ENCODE measurements at places on chromosomes 4 and X.

GRCh38 chr4:751676-752075 is 46.0 kb downstream of the PCGF3 start:
- no peak for DNase-seq

- DNase-seq: no peak
Measured at GRCh38 chr4:109998867-109999584, 86.3 kb downstream of the EGF start.

DNA sequence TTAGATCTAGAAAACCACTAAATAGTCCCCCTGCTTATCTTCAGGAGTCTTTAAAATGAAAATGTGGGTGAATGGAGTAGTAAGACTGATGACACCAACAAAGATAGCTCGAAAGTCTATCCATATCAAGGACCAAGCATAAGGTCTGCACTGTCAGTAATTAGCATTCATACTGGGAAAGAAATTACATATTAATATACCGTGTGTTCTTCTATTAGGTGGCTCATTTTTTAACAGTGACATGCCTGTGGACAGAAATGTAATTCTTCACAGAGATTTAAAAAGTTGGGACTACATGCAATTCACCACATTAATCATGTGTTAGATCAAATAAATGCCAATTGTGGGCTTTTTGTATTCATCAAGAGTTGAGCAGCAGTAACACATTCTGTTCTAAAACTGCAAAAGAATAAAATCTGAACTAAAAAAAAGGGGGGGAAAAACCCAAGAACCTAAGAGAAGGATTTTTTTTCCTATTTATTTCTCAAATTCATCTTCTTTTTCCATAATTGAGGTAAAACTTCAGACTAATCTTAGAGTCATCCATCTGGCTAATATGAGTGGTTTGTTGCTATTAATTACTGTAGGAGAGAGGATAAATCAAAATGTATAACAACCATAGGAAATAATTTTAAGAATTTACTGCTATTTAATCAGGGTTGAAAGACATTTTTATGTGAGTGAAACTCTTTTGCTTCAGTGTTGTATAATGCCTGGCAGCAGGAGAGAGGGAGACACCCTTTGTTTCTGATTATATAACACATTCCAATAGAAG is 386.7 kb upstream of the IGFBP7 start:
- no peak for DNase-seq

- DNase-seq: no peak
Measured at GRCh38 chr4:24995346-24995919, 35.3 kb downstream of the LGI2 start.

- peak; percentile 20 for DNase-seq
Measured at GRCh38 chrX:10111364-10112148, 45.2 kb upstream of the CLCN4 start.

DNA sequence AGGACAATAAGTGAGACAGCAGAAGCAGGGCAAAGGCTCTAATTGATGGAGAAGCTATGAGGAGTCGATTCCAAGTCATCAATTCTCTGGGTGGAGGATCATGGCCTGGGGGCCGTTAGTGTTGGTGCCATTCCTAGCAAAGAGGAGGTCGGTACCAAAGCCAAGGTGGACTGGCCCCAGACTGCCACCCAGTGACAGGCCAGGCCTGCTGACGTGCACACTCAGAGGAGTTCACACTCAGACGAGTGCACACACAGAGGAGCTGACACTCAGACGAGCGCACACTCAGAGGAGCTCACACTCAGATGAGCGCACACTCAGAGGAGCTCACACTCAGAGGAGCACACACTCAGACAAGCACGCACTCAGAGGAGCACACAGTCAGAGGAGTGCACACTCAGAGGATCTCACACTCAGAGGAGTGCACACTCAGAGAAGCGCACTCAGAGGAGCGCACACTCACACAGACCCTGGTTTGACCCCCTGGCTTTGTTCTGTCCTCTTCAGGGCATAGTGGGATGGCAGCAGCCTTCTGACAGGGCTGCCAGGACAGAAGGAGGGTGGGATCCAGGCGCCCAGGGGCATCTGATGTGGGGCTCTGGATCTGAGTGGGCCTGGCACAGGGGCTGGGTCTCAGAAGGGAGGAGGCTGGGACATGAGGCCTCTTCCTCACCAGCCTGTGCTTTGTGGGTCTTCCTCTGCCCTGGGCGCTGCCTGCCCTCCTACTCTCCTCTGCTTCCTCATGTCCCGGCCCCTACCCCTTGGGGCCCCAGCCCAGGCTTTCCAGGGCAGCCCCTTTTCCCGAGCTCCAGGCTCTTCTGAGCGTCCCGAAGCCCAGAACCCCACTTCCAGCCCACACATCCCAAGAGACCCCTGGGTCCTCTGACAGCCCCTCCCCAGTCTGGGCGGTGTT is 41.7 kb upstream of the NKX1-1 start:
- no peak for DNase-seq

DNA sequence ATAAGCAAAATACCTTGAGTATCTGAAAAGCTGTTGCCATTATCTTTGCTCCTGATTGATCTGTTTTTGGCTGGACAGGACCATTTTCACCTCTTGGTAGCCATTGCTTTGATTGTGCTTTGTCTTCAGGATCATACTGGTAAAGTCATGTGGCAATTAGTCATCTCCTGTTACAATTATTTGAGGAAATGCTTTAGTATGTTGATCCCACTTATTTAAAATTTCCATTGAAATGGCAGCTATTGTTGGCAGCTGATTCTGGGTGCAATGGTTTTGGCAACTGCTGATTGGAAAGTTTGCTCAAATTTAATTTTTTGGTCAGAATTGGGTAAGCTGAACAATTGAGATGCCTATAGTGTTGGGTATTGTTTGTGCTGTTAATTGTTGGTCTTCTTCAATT is 238.3 kb upstream of the TLL1 start:
- no peak for DNase-seq

- no peak for DNase-seq
Measured at GRCh38 chr4:147050356-147050765, 104.7 kb upstream of the TTC29 start.

GRCh38 chr4:158835226-158836001 is 66.6 kb downstream of the FNIP2 start:
- DNase-seq: no peak
